ENCODE measurements at places on chromosomes 3 and 15.

- DNase-seq, result no peak
Observed at GRCh38 chr15:24676431-24676830, 856 bp downstream of the NPAP1 start.

DNA sequence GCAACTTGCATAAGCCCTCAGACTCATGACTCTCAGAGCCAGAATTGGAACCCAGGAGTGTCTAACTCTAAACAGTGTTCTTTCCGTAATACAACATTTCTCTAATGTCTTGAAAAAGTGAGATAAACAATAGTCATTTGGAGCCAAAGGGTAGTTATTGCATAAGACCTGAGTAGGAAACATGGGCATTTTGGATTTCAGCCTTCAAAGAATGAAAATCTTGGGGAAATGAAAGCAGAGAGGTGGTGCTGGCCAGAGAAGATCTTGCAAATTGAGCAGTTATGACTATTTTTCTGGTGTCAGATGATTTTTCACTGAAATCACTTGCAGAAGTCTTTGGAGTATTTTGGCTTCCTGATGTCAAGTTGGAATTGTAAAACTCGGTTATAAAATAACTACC is 379.4 kb downstream of the DIPK2A start:
- DNase-seq, result no peak

DNA sequence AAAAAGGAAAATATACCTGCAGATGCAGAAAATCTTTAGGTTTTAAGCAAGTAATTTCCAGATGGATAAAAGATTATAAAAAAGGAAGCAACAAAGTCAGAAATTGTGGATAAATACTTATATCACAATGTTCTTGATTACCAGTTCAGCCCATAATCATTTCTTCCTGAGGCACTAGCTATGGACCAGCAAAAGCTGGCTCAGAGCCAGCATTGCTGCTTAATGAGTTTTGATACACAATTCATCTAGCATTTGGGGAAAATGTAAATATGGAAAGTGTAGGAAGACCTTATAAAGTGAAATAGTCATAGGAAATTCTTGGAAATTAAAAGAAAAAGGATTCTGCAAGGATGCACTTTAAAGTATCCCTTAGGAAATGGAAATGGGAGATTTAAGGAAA is 168.3 kb upstream of the GBE1 start:
- DNase-seq, result no peak

GRCh38 chr3:191216510-191216909 is 17.5 kb downstream of the OSTN start:
- no peak for DNase-seq

DNA sequence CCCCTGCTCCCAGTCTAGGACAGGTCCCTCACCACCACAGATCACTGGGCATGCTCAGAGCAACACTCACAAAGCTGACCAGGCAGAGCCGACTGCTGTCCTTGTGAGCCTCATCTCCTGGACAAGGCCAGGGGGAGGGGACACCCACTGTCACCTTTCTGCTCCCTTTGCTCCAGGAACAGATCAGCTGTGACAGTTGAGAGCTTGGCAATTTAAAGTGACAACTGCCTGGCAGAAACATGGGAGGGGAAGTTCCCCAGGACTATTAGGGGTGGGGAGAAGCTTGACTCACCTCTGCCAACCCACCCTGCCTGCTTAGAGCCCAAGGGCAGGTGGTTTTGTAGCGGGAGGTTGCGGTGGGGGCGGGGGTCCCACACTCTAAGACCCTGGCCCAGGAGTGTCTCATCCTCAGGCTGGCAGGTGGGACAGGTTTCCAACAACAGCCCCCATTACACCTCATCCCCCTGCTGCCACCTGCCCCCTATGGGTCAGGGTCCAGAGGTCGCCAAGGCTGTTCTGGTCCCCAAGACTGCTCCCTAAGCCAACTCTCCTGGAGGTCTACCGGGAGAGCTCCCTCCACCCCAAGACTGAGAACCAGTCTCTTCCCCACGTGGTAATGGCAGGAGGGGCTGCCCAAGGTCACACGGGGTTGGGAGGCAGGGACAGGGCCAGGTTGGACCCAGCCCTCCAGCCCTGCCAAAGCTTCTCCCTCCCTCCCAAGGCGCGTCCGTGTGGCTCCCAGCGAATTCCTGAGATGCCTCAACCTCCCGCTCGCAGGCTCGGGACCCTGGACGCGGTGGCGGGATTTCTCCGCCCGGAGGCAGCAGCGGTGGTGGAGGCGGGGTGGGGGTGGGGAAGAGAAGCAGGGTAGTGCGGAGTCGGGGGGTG is 80.4 kb downstream of the IQSEC1 start:
- peak; percentile 75 for DNase-seq

DNA sequence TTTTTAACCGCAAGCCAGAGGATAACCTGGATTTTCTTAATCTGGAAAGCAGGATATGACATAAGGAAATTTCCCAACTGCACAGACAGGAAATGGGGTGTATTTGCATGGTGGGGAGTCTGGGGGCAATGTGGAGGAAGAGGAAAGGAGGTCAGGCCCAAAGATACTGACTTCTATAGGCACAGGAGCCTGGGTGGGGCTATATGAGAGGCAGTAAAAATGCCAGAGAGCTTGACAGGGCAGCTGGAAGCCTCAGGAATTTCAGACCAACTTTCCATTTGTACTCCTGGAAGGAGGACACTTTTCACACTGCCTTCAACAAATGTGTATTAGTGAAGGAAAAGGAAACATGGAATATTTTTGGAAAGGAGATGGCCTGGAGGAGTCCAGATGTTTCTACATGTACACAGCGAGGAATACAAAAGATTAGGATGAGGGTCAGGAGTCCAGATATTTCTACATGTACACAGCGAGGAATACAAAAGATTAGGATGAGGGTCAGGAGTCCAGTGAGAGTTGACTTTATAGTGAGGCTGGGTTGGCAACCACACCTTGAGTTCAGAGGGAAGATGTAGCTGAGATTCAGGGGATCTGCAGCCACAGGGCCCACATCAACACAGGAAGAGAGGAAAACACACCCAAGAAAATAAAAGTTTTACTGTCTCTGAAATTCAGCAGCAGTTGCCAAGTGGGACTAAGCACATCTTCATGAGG is 111.9 kb upstream of the PTPRG start:
- no peak for DNase-seq

- no peak for DNase-seq
Observed at GRCh38 chr3:152050903-152051302, 177.5 kb downstream of the SUCNR1 start.

GRCh38 chr3:123627673-123628670 is 43.1 kb upstream of the HACD2 start:
- no peak for DNase-seq

- no peak for DNase-seq
Observed at GRCh38 chr3:127747751-127748521, 74.4 kb downstream of the MGLL start.

DNA sequence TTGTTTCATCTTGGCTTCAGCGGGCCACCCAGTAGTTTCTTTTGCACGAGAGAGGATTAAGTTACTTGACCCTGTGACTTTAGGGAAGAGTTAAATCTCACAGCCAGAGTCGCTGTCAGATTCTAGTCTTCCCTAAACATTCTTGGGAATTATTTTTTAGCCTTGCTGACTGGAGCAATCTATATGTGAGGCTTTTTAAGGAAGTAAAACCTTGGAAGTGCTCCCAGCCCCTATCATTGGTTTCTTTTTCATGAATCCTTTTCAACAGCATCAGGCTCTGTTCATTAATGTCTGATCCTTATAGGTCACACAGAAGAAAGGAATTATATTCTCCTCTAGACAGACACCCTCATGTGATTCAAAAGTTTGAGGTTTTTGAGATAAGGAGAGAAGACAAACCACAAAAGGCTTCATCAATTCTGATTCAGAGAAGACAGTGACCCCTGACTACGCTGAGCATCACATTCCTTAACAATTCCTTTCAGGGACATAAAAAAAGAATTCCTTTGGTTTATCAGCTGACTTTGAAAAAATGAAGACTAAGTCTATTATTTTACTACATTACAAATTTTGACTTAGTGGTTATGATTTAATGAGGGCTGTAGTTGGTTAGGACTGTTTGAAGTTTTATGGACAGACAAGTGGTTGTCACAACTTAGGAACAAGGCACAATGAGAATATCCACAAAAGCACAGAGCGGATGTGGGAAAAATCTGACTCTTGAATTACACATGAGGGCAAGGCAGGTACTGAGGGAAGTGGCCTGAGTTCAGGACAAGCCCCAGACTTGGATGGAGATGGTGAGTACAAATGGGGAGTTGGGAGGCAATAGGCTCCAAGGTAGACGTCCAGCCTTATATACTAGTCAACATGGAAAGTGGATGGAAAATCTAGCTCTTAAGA is 171.1 kb upstream of the STT3B start:
- peak; percentile 3 for DNase-seq

GRCh38 chr3:5473471-5473870 is 286.0 kb downstream of the EDEM1 start:
- DNase-seq, result no peak

GRCh38 chr3:84141571-84141970 is 817.2 kb upstream of the CADM2 start:
- no peak for DNase-seq

GRCh38 chr15:63462088-63462487 is 42.3 kb upstream of the USP3 start:
- DNase-seq, result no peak

GRCh38 chr15:60315878-60316277 is 81.9 kb downstream of the ANXA2 start:
- DNase-seq, result no peak

GRCh38 chr3:139199421-139200010 is 144.3 kb upstream of the MRPS22 start:
- DNase-seq, result no peak

- DNase-seq, result no peak
Observed at GRCh38 chr3:11556851-11557644, 86.7 kb downstream of the VGLL4 start.

- no peak for DNase-seq
Observed at GRCh38 chr3:30811151-30811795, 83.2 kb downstream of the GADL1 start.

DNA sequence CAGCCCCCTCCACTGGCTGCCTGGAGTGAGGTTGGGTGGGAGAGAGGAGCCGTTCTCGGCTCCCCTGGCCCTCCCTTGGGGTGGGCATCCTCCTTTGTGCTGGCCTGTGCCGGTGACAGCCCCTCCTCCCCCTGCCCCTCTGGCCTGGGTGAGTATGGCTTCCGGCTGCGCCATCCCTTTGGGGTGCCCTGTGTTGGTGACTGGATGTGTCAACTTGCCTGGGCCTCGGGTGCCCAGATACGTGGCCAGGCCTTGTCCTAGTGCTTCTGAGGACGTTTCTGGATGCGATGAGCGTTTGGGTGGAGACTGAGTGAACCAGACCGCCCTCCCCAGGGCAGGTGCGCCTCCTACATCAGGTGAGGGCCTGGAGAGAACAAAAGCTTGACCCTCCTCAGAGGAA is 59.7 kb downstream of the PLXNA1 start:
- DNase-seq, result no peak

GRCh38 chr3:171812811-171813210 is 2.5 kb upstream of the PLD1 start:
- DNase-seq, result no peak

DNA sequence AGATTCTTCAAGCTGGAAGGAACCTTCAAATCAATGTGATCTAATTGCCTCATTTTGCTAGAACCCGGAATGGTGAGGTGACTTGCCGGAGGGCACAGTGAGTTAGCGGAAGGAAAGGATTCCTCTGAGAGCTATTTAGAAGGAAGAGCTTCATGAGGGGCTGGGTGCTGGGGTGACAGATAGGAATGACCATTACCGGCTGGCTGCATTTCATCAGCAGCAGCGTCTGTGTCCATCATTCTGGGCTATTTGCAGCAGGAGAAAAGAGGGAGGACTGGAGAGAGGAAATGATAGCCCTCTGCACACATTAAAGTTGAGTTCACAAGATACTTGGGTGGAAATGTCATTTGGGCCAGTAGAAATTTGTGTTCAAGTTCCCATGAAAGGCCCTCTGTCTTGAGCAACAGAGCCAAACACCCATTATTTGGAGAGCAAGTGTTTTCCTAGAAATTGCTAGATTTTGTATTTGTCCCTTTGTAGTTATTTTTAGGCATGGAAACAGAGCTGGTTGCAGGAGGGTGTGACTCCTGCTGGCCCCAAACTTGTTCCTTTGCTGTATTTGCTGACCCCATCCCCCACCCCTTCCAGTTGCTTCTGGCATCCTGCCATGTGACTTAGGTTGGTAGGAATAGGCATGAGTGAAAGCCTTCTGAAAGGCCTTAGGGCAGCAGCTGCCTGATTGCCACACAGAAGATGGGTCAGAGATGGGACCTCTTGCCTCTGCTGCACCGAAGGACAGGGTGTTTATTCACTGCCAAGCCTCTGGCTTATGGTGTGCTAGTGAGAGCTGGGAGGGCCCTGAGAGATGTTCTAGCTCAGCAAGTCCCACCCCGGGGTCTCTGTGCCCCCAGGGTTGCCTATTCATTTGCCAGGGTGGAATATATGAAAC is 87.5 kb upstream of the PLXNA1 start:
- no peak for DNase-seq

DNA sequence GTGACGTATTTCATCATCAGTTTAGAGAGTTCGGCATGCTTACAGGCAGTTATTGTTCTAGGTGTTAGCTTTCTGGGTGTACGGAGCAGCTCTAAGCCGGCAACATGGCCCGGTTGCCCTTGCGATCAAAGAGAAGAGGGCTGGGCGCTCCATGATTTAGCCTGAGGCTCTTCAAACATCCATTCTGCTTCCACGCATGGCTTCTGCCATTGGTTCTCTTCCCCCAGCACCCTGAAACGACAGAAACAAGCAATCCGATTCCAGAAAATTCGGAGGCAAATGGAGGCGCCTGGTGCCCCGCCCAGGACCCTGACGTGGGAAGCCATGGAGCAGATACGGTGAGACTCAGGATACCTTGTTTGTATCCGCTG is 574 bp downstream of the NGRN start:
- peak; percentile 63 for DNase-seq

DNA sequence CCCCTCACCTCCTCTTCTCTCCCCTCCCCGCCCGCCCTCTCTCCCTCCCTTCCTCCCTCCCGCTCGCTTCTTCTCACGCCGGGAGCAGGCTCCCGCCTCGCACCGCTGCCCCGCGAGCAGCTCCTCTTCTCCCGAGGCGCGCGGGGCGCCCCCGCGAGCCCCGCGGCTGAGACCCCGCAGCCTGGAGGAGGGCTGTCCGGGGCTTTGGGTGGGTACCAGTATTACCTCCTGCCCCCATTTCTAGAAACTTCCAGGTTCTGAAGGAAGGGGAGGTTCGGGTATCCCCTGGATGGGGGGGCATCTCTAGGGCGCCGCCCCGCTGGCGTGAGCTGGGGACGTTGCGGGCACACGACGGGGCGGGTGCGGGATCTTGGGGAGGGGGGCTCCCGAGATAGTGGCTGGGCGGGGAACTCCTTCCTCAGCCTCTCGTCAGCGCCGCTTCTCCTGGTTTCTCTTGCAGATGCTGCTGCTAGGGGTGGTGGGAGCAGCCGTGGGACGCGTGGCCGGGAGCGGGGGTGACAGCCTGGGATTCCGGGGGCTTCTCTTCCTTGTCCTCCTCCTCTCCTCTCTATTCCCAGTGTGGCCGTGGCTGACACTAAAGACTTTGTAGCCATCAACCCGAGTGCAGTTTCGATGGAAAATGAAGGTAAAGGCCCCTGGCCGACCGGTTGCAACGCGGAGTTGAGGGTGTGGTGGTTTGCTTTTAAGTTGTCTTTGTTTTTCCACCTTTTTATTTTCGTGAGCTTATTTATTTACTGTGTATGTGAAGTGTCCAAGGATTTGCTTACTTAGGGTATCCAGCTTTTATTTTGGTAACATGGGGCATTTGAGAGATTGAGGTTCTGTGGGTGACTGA is 474 bp downstream of the ATP2C1 start:
- DNase-seq, result peak; percentile 56
